Heart right ventricle (tissue), 16 donors: ENCODE measurements at places on chromosomes 3 and 15. TPM values are rescaled to one million over a fixed set of nuclear protein-coding genes. Genes with fewer than 3 reads are reported as not detected.

The CHDH gene
- polyA plus RNA-seq, result 1.7 TPM

The LEO1 gene
- 6.9 TPM for polyA plus RNA-seq

The SLC9C1 gene
- polyA plus RNA-seq, result 0.51 TPM

DNA sequence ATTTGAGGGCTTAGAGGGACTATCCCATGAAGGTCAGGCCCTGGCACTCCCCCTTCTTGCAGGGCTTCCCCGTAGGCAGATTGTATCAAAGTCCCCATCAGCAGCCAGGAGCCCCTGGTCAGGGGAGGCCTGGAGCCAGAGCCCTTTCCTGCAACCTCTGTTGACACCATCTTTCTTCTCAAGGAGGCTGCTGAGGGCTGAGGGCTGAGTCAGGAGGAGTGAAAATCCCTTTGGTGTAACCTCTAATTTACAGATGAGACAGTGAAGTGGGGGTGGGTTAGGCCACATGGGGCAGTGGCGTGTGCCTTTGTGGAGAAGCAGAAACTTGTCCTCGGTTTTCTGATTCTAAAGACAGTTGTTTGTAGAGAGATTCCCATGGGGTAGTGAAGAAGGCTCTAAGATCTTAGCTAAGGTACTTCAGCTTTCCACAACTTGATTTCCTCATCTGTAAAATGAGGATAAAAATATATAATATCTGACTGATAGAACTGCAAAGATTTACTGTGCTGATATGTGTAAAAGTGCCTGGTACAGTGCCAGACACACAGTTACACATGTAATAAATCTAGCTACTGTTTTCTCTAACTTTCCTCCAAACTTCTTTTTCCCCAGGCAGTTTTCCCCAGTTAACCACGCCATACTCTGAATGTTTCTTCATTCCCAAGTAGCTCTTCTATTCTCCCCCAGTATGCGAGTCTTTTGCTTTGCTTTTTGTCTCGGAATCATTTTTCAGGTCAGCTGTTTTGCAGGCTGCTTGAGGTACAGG, 249.4 kb upstream of the TPM1 start:
- no peak for DNase-seq

DNA sequence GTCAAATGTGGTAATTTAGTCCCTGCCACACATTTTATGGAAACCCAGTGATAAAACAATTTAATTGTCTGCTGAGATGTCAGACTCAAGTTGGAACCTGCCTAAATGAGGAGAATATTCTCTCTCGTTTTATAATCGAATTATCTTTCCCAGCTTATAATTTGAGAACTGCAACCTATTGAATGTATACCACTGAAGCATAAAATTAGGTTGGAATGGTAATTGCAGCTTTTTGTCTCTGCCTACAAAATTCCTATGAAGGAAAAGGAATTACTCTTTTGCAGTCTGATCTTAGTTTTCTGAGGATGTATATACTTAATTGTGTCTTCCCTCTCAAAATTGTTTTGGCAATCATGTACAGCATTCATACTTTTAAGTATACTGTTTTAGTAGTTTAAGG, 28.9 kb downstream of the RAD51 start:
- DNase-seq, result no peak

GRCh38 chr3:71180524-71180923, 403.0 kb downstream of the FOXP1 start:
- DNase-seq, result no peak

DNA sequence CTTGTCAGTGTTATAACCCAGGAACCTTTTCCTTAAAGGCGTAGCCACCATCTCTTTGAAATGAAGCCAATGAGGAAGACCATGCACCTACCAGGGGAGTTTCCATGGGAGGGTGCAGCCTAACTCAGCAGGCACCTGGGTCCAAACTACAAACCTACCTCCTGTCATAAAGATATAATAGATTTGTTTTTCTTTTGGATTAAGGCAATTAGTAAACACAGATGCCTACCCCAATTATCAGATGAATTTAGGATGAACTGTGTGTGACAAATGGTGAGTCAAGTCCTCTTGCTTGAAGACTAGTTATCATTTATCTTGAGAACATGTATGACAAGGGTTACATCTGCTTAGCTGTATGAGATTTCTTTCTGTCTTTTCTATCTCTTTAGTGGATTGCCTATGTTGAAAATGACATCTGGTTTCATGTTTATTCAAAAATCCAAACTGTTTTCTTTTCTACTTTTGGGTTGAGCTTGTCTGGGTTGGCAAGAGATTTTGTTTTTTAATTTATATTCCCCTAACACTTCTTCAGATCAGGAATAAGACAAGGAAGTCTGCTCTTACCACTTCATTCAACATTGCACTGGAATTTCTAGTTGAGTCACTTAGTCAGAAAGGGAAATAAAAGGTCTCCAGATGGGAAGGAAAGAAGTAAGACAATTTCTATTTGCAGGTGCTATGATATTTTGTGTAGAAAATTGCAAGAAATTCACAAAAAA, 149.9 kb downstream of the NEK10 start:
- no peak for DNase-seq

- no peak for DNase-seq
Observed at GRCh38 chr15:71757741-71758530, 52.4 kb upstream of the NR2E3 start.

GRCh38 chr15:71532994-71533393, 277.4 kb upstream of the NR2E3 start:
- DNase-seq, result no peak

- DNase-seq, result no peak
Observed at GRCh38 chr3:29649815-29650547, 369.1 kb downstream of the RBMS3 start.

GRCh38 chr3:150447631-150448465, 39.8 kb downstream of the TSC22D2 start:
- no peak for DNase-seq

DNA sequence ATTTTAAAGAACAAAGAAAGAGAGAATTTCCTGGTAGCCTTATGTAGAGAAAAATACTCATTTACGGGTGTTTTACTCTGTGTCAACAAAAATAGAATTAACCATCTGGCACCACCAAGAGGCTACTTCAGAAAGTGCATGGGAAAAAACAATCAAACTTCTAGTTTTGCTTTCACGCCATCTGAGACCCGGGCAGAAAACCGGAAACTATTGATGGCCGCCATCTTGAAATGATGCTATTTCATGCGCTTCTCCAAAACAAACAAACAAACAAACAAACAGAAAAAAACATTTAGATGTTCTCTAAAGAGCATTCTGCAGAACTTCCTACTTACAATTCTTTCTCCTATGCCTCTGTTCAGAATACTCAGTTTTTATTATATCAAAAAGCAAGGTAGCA, 49.4 kb upstream of the SYNPR start:
- peak; percentile 5 for DNase-seq

GRCh38 chr15:48570822-48571221, 74.7 kb downstream of the FBN1 start:
- DNase-seq, result no peak
